ENCODE measurements at places on chromosomes 5 and 9.
A peak's percentile ranks its signal among the peaks of the same experiment; 100 is the strongest.

DNA sequence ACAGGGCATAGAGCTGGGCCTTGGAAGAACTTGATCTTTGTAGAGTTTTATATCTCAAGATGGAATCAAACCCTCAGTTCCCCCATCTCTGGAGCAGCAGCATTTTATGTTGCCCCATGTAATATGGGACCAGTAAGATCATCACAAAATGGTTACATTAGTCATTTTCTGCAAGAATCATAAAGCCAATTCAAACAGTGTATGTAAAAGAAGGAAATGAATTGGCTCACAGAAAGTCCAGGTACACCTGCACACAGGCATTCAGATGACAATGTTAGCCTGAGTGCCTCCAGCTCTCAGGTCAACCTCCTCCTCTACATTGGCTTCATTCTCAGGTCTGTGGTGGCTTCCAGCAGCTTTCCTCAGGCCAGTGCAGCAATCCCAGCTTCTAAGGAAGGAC is 35.1 kb downstream of the CYFIP2 start:
- DNase-seq: no peak

DNA sequence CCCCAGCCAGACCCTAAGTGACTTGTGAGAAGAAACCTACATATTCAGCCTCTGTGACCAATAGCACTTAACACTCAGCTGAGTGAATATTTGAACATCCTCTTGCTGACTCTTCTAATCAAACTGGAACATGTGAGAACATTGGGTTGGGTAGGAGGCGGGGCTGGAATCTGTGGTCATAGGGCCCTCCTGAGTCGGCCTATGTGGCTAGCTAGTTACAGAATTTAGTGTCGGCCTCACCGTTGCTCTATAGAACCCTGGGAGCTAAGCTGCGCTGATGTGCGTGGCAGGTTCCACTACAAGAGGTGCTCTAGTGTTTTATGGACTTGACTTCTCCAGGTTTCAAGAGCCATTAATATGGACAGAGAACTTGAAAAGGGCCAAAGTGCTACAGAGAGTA is 138.8 kb downstream of the DROSHA start:
- DNase-seq: no peak

- DNase-seq: no peak
Observed at GRCh38 chr9:99964336-99964735, 57.9 kb downstream of the STX17 start.

- no peak for DNase-seq
Observed at GRCh38 chr9:83930881-83931280, 9.6 kb upstream of the KIF27 start.

- no peak for DNase-seq
Observed at GRCh38 chr5:40475561-40475960, 204.2 kb upstream of the PTGER4 start.

DNA sequence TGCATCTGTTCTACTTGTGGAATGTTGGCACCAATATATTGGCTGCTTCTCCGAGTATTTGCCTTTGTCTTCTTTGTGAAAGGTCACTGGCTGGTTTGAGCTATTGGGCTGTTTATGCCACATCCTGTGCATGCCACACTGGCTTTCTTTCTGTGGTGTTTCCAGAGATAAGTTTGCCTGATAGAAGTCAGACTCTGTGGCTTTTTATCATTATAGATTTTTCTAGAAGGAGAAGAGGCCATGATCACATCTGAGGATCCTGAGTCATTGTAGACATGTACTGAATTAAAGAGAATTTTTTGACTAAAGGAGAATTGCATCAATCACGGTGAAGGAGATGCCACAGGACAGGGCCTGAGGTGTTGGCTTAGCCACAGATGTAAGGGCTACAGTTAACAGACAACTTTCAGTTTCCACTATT is 26.5 kb upstream of the CDKN2B start:
- no peak for DNase-seq

DNA sequence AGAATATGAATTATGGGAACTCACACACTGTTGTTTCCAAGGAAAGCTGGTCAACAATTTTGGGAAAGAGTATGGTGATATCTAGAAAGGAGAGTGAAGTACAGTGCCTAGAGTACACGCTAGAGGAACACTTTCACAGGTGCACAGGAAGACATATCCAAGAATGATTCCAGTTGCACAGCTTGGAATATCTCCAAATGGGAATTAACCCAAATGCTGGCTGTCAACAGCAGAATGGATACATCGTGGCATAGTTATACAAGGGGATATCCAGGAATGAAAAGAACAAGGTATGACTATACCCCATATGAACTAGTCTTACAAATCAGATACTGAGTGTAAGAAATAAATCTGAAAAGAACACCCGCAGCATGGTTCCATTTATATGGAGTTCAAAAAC is 231.3 kb downstream of the FSTL4 start:
- no peak for DNase-seq

GRCh38 chr5:35233601-35234000 is 3.3 kb upstream of the PRLR start:
- DNase-seq: no peak

GRCh38 chr5:176882567-176882903 is 16.6 kb downstream of the HK3 start:
- DNase-seq: no peak

- DNase-seq: no peak
Observed at GRCh38 chr5:115586525-115587146, 15.6 kb downstream of the TICAM2 start.

- DNase-seq: no peak
Observed at GRCh38 chr9:115882911-115883310, 270.7 kb upstream of the PAPPA start.

GRCh38 chr5:66634601-66635000 is 38.4 kb downstream of the MAST4 start:
- DNase-seq: no peak

DNA sequence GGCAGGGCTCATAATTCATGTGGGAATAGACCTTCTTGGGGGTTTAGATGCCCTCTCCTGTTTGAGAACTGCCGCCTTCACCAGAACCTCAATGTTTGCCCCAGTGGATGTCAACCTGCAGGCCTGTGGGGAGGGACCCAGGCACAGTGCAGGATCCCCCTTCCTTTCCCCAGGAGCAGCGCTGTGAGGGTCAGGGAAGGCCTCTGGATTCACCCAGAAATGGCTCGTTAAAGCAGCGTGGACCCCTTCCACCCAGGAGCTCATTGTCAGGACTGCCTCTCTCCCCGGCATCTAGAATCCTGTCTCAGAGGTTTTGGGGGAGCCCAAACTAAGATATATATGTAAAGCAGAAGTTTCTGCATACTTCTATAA is 188.3 kb downstream of the GADD45G start:
- no peak for DNase-seq

DNA sequence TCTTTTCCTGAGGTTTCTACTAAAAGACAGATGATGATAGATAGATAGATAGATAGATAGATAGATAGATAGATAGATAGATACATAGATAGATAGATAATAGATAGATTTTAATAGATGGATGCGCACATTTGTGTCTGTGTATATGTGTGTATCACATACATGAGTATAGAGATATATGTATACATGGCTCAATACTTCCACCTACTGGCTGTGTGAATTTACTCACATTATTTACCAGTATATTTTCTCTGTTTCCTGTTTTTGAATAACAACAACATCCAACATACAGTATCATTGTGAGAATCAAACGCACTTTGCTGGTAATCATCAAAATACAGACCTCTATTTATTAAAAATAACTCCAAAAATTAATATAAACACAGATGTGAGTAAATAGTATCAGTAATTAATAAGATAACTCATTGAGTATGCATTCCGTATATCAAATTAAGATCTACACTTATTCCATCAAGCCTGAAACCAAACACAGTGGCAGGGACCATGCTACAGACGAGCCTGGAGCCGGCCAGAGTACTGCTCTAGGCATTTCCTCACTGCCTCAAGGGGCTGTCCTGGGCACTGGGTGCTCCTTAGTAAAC is 338.0 kb downstream of the SEMA5A start:
- DNase-seq: no peak

- no peak for DNase-seq
Observed at GRCh38 chr9:86637515-86637914, 283.3 kb upstream of the TUT7 start.

- no peak for DNase-seq
Observed at GRCh38 chr9:3502560-3503398, 23.0 kb downstream of the RFX3 start.

DNA sequence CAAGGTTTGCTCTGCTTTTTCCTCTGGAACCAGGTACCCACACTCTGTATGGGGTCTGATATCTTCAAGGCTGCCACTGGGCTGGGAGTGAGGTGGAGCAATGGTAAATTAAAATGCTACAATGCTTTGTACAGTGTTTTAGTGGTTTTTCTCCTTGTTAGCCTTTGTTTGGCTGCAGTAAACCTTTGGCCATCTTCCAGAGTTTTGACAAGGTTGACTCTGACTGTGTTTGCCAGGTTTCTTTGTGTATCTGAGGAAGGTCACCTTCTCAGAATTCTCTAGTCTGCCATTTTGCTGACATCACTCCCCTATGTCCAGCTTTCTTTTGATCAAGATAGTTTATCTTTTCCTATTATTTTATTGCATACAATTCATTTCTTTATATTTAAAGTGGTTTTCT is 11.2 kb downstream of the SPATA31D1 start:
- no peak for DNase-seq

GRCh38 chr5:53331463-53331862 is 149.0 kb upstream of the FST start:
- no peak for DNase-seq

DNA sequence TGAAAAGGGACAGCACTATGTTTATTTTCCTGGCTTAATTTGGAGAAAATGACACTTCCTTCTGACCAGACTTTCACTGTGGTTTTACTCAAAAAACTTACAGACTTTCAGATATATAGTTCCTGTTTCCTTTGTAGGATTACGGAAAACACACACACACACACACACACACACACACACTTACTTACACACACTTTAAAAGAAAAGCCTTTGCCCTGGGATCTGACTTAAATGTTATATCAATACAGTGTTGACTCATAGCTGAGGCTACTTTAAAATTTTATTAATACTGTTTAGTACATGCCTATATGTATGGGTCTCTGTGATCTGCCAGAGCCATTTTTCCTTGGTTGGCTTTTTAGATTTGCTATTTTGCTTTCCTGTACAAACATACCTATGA is 758.3 kb downstream of the DNAH5 start:
- DNase-seq: no peak

DNA sequence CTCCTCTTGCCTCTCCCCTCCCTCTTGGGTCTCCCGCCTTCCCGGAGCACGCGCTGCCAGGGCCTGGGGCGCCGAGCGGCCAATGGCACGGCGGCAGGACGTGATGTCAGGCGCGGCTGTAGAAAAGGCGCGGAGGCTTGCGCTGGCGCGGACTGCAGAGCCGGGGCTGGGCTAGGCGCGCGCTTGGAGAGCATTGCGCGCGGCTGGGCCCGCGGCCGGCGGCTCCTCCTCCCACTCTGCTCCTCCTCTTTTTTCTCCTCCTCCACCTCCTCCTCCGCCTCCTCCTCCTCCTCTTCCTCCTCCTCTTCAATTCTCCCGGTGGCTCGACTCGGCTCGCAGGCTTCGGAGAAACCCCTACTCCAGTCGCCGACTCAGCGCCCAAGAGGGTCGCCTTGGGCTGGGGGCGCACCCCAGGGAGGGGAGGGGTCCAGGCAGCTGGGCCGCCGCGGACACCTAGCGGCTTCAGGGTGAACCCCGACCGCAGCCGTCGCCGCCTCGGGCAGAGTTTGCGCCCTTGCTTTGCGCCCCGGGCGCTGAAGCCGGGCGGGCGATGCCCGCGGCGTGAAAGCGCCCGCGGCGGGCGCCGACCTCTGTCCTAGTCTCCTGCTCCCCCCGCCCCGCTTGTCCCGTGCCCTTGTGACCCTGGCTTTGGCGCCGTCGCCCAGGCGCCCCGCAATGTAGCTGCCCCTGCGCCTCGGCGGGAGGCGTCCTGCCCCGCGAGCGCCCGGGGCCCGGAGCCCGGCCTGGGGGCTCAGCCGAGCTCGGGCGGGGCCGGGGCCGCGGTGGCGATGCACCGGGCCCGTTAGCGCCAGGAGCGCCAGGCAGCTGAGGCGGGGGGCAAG is at the start of gene LHX2:
LHX2 (plus strand) TSS at position 309 of the 842 bp plus-strand sequence. CDS start 581 bp downstream, outside the sequence.
- DNase-seq: peak; percentile 81

DNA sequence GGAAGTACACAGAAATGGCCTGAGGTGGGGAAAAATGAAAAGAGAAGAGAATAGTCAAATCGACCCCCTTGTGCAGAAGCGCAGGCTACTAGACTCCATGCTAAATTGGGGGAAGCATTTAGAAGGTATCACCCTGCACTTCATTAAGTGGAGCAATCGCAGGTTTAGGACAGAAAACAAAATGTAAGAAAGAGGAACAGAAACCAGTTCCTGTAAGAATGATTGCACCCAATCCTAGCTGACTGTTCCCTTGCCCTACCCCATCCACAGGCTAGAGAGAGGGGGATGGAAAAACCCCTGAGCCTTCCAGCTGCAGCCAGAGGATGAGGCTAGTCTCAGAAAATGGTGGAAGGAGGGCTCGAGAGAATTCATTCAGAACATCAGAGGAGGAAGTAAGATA is 23.9 kb upstream of the PPP1R2B start:
- no peak for DNase-seq

DNA sequence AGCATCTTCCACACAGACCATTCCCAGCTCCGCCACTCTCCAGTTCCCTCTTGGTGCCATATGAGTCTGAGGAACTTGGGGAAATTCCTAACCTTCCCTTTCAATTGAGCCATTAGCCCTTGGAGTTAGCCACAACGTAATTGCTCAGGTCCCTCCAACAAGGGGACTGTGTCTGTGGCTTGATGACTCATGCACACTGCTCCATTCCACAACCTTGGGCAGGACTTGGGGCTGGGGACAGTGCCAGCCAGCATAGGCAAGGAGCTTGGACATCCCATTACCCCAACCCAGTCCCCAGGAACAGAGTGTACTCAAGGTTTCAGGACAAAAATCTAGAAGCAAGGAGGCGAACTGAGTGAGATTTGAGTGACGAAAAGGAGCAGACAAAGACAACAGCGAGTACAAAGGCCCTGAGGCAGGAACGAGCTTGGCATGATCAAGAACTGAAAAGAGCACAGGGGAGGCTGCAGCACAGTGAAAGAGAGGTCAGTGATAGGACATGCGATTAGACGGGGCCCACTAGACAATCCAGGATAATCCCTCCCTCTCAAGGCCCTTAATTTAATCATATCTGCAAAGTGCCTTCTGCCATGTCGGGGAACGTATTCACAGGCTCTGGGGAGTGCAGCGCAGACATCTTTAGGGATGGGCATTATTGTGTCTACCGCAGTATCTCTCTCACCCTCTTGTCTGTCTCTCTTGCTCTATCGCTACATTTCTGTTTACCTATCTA is 16.0 kb upstream of the JADE2 start:
- no peak for DNase-seq

- peak; percentile 7 for DNase-seq
Observed at GRCh38 chr5:15664961-15665360, 165.0 kb downstream of the FBXL7 start.

DNA sequence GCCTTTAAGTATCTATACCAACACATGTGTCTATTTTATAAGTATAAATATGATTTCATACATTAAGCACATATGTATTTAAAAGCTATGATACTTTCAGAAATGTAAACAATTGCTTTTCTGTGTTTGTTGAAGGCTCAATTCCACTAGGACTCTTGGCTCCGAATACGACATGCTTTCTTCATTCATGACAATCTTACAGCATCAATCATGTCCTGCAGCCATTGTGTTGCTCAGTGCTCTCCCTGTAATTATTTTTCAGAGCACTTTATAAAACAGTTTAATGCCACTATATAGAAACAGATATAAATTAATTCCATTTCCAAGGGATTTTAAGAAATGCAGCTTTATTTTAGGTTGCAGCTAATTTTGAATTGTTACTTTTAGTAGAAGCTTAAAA is 167.3 kb downstream of the TAF11L14 start:
- DNase-seq: no peak

GRCh38 chr5:152070591-152070990 is 145.9 kb upstream of the GLRA1 start:
- DNase-seq: no peak

GRCh38 chr5:176497852-176498251 is 39.4 kb downstream of the RNF44 start:
- DNase-seq: no peak
